ENCODE measurements at places on chromosomes 6 and 20. TPM values are rescaled to one million over a fixed set of nuclear protein-coding genes. Genes with fewer than 3 reads are reported as not detected.
A peak's percentile ranks its signal among the peaks of the same experiment; 100 is the strongest.

DNA sequence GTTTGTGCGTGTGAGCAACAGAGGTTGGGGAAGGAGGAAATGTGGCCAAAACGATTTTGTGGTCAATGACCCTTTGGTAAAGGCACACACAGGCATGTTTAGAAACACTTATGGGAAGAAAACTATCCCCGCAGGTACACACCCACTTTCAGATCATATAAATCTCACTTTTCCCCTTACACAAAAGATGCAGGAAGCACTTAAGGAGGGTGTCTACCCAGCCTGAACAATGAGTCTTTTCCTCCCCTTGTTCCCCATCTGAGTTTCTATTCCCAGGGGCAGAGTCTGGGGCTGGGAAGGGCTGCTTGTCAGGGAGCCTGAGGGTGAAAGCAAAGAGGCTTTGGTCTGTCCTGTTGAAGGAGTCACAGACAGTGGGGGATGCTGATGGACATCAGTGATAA lies 193.2 kb upstream of the SALL4 start:
- DNase-seq, result no peak

Gene HDGFL1
- total RNA-seq, result 1.1 TPM

DNA sequence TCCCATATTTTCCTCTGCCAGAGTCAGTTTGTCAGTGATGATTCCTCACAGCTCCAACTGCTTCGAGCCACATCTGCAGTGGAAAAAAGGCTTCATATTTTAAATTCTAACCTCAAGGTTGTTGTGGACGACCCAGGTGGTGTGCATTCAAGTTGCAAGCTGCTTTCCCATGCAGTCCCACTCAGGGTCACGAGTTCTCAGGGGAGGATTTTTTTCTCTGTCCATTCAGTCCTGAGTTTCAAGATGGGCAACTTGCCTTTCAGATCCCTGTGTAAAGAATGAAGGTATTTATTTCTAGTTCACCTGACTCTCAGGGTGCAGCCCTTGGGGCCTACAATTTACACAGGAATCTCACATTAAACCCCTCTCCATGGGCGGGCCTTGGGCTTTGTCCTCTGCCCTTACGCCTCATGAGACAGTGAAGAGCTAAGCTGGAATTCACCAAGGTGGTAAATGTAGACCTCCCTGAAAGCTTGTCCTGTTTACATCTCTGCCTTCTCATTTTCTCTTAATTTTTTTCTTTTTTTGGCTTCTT lies 65.9 kb downstream of the TPD52L1 start:
- no peak for DNase-seq

DNA sequence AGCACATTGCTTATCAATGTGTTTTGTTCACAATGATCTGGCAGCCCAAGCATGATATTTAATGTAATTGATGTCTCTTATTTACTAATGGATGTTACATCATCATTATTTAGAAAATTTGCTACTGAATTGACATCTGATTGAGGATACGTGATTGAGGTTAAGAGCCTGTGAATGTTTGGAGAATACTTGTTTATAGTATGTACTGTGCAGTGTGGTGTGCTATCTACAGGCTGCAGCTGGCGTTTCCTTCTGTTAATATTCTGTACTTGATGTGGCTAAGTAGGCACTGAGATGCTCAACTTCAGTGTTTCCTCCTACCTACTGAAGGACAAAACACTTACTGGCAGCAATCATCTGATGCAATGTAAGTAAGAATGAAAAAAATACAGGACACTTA lies 709.6 kb upstream of the FLRT3 start:
- DNase-seq, result no peak

- no peak for DNase-seq
Measured at GRCh38 chr20:30286157-30286556, 971.3 kb upstream of the DEFB115 start.

GRCh38 chr6:108203189-108204112 lies 37.6 kb downstream of the NR2E1 start:
- peak; percentile 45 for DNase-seq

GRCh38 chr6:107757910-107758309 lies 66.2 kb downstream of the SCML4 start:
- DNase-seq, result no peak

GRCh38 chr20:62734881-62735280 lies 26.2 kb downstream of the NTSR1 start:
- DNase-seq, result no peak

- DNase-seq, result peak; percentile 57
Measured at GRCh38 chr20:1764136-1765033, 106.8 kb upstream of the SIRPG start.

Gene SLC35D3
- not detected for total RNA-seq

Gene DLL1
- 0.88 TPM for total RNA-seq

- no peak for DNase-seq
Measured at GRCh38 chr6:160450849-160451248, 102.7 kb downstream of the SLC22A3 start.

DNA sequence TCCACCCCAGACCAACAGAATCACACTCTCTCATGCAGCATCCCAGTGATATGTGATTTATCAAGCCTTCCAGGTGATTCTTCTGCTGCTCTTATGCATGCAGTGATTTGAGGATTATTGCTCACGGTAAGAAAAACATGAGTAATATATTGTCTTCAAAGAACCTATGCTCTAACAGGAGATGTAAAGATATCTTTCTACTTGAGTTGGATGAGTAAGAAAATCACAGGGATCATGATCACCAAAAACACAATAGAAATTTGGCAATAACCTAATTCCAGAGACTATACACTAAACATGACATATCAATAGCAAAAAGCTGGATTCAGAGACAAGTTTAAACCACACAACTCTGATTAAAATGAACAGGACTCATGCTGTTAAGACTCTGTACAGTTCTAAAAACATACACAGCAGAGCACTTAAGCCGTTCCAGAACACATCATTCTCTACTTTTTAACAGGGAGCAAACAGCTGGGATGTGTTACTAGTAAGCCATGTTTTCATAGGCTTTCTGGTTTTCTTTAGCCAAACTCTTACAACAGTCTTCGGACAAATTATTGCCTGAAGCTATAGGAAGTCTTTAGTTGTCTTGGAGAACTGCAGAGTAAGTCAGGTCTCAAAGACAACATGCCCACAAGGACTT lies 568.6 kb downstream of the HAO1 start:
- no peak for DNase-seq

DNA sequence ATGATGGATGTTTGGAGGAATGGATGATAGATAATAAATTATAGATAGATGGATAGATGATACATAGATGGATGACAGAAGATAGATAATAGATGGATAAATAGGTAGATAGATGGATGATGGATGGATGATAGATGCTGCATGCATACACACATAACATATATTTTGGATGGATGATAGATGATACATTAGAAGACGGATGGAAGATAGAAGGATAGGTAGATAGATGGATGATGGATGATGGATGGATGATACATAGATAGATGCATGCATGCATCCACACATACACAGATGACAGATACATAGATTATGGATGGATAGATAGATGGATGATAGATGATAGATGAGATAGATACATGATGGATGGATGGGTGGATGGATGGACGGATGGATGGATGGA lies 387.8 kb downstream of the TAF4 start:
- DNase-seq, result no peak

DNA sequence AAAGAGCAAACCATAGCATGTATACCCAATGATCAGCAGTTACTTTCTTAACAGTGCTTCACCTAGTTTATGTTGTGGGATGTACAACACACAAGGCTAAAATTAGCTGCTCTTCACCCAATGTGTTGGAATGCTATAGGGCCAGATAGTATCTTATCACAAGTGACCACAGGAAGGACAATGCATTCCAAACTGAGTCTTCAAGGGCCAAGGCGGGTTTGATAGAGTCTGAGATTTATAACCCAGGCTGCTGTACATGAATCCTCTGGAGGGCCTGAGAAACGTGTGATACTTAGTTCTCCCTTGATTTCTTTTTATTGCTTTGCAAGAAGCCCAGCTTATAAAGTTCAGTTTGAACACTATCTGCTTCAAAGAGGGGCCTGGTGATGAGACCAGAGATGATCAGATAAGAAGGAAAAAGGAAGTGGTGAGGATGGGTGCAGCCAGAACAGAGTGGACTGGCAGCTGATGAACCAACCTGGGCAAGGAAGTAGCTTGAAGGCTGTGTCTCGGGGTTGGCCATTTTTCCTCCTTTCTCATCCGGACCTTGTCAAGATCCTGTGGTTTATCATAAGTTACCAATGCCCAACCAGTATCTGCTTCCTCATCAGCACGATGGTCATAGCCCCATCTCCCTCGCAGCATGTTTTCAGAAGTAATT lies 62.2 kb upstream of the BMP2 start:
- no peak for DNase-seq

Gene UBE2V1
- total RNA-seq, result 104 TPM

Gene OR2J3
- total RNA-seq, result not detected

Gene RBPJL
- total RNA-seq, result not detected

DNA sequence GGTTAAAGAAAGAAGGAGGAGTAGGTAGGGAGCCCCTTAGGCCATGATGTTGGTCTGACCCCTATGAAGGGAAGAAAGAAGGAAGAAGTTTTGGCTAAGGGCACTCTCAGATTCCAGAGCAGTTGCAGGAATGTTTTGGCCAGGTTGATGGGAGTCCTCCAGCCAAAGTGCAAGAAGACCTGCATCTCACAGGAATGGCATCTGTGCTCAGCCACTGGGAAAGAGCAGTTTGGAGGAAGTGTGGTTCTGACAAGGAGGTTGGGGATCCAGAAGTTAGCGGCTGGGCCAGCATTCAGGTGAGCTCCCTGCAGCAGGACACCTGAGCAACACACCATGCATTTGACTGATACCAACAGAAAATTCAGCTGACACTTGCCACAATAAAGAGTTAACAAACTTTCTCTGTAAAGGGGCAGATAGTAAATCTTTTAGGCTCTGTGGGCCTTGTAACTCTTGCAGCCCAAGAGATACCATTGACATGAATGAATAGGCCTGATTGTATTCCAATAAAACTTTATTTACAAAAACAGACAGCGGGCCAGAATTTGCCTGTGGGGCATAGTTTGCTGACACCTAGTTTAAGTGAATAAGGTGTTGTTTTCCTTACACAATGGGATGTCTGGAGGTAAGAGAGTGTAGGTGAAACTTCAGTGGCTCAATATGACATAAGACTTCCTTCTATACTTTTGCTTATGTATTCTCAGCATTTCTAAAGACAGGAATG lies 71.0 kb downstream of the EDN1 start:
- no peak for DNase-seq

DNA sequence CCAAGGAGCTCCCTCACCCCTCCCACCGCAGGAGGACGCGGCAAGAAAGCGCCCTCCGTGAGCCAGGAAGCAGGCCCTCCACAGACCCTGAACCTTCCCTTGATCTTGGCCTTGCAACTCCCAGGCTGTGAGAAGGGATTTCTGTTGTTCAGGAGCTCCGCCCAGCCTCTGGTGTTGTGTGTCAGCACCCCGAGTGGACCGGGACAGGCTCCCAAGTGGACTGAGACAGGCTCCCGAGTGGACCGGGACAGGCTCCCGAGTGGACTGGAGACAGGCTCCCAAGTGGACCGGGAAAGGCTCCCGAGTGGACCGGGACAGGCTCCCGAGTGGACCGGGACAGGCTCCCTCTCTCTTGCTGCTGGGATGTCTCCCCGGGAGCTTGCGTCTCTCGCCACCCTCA lies 9.3 kb upstream of the NTSR1 start:
- DNase-seq, result no peak

DNA sequence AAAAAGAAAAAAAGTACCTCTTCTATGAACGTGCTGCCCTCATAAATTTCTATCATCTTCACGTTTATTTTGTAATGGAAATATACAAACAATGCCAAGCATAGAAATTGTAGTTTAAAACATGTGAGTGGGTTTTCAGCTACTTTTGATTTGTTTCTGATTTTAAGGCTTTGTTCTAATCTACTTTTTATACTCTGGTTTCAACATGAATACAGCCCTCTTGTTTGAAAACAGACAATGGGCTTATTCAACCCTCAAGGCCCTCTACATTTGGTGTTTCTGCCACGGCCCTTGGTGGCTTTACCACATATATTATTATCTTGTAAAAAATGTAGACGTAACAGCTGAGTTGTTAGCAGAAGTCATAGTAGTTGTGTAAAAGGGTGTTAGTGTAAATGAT lies 153.9 kb downstream of the SOX4 start:
- DNase-seq, result no peak

Gene SRMS
- not detected for total RNA-seq

Gene LTB
- total RNA-seq, result 46.8 TPM

GRCh38 chr6:147724454-147724853 lies 216.0 kb downstream of the SAMD5 start:
- DNase-seq, result no peak

DNA sequence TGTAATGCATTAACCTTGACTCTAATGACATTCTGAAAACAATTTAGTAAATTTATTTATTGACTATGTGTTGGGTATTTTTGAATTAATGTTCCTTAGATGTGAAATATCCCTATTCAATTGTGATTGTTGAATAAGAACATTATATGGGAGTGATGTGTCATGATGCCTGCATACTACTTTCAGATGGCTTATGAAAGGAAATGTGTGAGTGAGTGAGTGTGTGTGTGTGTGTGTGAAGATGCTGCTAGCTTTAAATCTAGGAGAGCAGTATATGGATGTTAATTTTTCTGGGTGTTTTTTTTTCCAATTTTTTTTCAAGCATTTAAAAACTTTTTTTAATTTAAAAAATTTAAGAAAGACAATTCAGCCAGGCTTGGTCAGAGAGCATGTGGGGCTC lies 32.5 kb upstream of the NT5E start:
- no peak for DNase-seq

DNA sequence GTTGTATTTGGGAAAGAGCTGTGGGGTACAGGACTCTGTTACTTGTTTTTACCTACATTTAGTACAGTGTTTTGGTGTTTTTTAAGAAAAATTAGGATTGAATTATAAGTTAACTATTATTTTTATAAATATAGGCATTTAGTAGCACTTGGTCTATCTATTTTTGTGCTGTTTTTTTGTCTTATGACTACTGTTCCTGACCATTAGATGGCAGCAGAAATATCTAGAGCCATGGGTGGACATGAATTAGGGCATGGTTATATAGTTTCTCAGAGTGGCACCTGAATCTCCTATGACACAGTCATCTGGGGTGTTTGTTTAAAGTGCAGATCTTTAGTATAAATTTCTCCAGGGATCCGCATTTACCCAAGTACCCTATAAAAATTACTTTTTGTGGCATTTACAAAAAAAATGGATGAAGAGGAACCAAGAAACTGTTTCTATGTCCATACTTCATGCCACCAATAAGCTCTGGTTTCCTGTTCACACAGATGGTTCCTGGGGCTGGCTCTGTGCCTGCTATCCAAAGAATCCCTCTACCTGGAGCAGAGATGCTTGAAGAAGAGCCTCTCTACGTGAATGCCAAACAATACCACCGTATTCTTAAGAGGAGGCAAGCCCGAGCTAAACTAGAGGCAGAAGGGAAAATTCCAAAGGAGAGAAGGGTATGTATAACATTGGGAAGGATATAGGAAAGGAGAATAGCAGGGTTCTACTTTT lies 19.8 kb downstream of the NFYA start:
- no peak for DNase-seq

Gene SSTR4
- not detected for total RNA-seq

Gene GGTLC1
- not detected for total RNA-seq

Gene TNFRSF6B
- not detected for total RNA-seq

Gene PTPRK
- 0.85 TPM for total RNA-seq

Gene LRRC73
- total RNA-seq, result 0.13 TPM
